Aorta (tissue), 5 donors: ENCODE measurements at places on chromosomes 12 and 14. TPM values are rescaled to one million over a fixed set of nuclear protein-coding genes. Genes with fewer than 3 reads are reported as not detected.

SLC4A8 gene
- total RNA-seq = 3.2 TPM

CCDC197 gene
- 0.60 TPM for total RNA-seq

ERBB3 gene
- 5.1 TPM for total RNA-seq

TRIM9 gene
- total RNA-seq = 7.9 TPM

NTS gene
- 0.65 TPM for total RNA-seq
